ENCODE measurements at places on chromosomes 1 and 21.
A peak's percentile ranks its signal among the peaks of the same experiment; 100 is the strongest.

GRCh38 chr21:15079269-15079668 lies 14.5 kb upstream of the NRIP1 start:
- no peak for DNase-seq

DNA sequence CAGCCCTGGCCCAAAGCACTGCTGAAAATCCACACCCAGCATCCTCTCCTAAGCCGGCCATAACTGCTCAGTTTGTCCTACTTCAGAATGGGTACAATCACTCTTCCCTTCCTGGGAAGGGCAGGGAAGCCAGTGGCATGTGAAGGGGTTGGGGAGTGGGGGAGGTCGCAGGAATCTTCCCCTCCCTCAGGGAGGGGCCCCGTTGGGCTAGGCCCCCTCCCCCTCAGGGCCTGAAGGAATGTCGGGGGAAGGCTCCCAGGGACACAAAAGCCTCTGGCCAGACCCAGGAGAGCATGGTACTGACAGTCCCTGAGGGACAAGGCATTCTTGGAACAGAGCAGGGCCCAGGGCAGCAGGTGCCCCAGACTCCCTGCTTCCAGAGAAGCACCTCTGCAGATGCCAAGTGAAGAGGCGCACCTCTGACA lies 1.2 kb downstream of the ELOVL1 start:
- DNase-seq: no peak

- DNase-seq: no peak
Observed at GRCh38 chr1:41915786-41916571, 2.7 kb downstream of the HIVEP3 start.

DNA sequence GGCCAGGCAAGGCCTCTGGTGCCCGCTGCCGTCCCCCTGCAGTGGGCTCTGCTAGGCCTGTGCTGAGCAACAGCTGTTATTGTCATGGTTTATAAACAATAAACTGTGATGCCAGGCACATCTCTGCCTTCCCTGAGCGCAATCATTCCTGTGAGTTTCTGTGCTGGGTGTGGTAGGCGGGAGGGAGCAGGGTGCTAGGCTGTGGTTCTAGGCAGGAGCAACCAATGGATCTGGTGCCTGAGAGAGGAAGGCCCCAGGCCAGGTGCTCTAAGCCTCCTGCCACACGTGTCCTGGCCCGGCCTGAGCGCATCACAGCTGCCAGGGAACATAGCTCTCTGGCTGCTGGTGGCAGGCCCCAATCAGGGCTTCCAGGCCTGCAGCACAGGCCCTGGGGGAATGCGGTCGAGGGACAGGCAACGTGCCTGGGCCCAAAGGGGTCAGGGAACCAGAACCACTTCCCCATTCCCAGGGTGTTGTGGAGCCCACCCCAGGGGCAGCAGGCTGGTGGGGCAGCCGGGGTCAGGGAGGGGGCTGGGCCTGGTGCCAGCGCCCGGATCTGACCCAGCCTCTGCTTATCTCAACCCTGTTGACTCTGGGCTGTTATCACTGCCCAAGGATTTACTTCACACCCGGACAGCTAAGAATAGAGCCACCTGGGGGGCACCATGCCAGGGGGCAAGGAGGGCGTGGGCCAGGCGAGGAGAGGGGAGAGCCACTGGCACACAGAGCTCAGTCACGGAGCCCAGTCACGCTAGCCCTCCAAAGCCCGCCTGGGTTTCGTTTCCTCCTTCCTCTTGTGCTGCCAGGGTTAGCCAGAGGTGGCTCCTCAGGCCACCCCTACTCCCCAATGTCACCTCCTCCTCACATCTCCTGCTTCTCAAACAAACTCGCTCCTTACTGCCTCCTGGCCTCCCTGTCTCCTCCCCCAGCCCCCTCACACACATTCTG lies 11.5 kb downstream of the TRIM46 start:
- DNase-seq: no peak

DNA sequence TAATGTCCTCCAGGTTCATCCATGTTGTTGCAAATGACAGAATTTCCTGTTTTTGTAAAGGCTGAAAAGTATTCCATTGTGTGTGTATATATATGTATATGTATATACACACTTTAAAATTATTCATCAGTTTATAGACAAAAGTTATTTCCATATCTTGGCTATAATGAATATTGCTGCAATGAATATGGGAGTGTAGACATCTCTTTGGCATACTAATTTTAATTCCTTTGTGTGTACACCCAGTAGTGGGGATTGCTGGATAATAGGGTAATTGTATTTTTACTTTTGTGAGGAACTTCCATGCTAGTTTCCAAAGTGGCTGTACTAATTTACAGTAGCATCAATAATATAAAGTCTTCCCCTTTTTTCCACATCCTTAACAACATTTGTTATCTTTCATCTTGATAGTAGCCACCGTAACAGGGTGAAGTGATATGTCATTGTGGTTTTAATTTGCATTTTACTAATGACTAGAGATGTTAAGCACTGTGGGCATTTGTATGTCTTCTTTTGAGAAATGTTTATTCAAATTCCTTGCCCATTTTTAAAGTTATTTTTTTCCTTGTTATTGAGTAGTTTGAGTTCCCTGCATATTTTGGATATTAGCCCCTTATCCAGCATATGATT lies 243.0 kb downstream of the PDE4B start:
- no peak for DNase-seq

DNA sequence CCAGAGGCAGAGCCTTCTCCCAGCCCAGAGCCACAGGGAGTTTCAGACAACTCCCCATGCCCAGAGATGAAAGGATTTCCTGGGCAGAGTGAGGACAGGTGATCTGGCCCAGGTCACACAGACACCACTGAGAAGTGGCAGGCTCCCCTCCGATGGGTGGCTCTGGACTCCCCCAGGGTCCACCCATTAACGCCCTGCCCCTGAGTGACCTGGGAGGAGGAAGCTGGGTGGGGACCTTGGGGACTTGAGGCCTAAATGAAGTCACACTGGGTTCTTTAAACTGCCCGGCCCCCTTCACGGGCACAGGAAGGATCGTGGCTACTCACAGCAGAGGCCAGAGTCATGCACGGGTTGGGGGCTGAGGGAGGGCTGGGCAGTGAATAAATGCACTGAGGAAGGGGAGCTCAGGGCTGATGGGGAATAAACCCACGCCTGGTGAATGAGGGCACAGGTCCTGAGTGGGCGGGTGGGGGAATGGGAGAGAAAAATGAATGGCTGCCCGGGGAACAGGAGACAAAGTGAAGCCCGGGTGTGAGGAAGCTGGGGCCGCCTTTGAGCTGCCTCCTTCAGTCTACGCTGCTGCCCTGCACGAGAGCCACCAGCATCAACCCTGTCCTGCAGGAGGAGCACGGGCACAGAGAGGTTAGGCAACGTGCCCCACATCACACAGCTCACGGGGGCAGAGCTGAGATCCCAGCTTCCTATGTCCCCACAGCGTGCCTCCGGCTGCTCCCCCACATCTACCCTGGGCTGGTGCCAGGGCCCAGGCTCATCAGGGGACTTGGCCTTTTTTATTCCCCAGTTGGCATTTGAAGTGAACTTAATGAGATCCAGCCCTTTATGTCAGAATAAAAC lies 404.3 kb downstream of the MATN1 start:
- DNase-seq: no peak

DNA sequence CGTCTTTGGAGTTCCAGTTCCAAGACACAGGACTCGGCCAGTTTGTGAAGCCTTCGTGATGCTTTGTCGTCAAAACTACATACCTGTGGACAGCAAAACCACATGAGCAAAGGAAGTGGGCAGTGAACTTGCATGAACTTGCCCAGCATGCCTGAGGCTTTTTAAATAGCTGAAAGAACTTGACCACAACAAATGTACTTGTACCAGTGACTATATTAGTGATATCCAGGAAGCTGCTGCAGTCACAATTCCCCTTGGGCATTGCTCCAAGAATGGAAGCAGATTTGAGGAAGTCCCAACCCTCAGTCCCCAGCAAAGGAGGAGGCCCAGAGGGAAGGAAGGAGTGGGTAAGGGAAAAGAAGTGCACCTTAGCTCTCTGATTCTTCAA lies 2.6 kb downstream of the FUCA1 start:
- DNase-seq: peak; percentile 16

DNA sequence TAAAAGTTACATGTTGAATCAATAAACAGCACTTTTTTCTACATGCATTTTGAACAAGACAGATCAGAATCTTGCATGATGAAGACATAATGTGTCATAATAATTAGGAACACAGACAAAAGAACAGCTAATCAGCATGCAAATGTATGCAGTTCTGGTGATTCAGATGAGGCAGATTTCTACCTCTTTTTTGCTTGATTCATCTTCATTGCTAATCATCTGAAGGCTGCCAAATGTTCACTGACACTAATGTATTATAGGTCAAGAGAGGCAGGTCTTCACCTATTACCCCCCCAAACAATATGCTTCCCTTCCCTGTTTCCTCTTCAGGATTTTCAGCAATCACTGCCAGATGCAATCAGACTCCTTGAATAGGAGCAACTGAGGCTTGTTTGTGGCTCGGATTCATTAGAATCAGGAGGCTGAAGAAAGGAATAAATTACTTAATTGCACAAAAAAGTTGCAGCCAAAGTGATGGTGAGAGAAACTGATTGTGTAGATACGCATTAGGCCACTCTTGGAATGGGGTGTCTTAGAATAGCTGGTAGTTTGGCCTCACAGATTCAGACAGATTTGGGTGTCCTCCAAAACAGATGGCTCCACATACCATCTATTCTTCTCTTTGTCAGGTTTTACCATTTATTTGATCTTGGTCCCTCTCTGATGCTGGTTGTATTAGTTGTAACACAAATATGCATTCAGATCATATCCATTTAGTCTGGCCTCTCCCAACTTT lies 275.4 kb downstream of the RPS6KC1 start:
- no peak for DNase-seq

GRCh38 chr21:46286648-46287002 lies 483 bp downstream of the YBEY start:
- DNase-seq: no peak

DNA sequence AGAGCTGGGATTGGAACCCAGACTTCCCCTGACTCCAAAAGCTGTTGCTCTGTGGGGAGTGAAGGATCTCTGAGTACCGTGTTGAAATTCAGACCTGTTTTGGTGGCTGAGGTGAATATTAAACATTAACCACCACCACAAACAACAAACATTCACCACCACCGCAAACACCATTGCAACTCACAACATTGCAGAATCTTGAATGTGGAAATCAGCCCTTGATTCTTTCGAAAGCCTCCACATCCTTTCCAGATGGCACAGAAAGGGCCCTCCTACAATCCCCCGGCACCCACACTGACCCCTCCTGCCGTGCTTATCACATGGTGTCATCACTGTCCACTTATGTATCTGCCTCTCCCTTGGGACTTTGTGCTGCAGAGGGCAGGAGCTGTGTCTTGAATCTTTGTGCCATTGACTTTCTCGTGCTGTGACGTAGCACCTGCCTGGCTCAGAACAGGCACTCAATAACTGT lies 1.4 kb downstream of the CDA start:
- no peak for DNase-seq

GRCh38 chr1:154440036-154440804 lies 35.1 kb downstream of the IL6R start:
- no peak for DNase-seq
